ENCODE measurements at places on chromosomes 5 and 9.

GRCh38 chr5:60257596-60258271, 364.2 kb upstream of the PDE4D start:
- no peak for DNase-seq

- peak; percentile 83 for DNase-seq
These were observed 516.6 kb downstream of the RAB3C start for GRCh38 chr5:59099270-59099994.

- no peak for DNase-seq
These were observed 6.3 kb upstream of the KCNIP1 start for GRCh38 chr5:170497311-170498038.

DNA sequence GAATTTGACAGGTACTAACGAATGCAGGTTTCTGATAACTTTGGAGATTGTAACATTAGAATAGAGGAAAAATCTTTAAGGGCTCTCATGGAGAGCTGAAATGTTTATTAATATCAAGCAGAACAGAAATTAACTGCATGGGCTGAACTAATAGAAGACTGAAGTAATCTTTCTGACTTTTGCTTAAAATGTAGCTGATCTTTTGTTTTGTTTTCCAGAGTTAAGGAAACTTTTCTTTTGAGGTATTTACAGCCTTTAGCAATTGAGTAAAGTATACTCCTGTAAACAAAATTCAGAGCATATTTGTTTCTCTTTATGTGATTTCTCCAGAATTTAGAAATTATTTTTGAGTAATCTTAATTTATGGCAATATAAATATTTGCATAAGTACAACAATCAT, 43.9 kb downstream of the SHC3 start:
- DNase-seq = no peak

DNA sequence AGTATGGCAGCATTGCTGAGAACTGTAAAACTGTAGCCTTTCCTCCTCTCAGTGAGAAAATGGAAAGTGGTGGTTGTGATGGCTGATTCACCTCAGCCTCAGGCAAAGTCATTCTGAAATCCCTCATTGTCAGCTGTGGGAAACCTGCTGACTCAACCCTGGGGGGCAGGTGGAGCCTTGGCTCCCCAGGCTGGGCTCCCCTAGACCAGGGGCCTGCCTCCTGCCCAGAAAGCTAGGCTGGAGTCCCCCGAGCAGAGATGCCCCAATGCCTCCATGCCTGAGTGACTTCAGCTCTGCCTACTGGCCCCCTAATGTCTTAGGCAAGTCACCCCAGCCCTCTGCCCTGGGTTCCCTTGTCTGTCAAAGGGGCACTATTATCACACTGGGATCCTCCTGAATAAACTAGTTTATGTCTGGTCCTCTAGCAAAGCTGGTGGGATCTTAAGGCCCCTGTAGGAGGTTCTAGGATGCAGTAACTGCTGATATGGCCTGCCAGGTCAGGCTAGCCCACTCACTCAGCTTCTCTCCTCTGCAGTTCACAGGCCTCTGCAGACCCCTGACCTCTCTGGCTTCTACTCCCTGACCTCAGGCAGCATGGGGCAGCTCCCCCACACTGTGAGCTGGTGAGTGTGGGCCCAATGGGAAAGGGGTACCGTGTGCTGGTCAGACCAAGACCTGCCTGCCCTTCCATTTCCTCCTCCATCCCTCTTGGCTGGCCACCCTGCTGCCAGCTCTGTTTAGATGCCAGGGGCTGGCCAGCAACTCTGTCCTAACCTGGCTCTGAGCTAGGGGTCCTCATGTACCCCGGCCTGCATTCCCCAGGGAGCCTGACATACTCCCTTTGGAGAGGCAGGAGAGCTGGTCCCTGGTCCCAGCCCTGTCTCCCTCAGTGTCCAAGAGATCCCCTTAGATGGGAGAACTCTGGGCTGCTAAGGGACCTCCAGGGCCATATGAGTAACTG, 24.2 kb downstream of the TCF7 start:
- DNase-seq = peak; percentile 56

DNA sequence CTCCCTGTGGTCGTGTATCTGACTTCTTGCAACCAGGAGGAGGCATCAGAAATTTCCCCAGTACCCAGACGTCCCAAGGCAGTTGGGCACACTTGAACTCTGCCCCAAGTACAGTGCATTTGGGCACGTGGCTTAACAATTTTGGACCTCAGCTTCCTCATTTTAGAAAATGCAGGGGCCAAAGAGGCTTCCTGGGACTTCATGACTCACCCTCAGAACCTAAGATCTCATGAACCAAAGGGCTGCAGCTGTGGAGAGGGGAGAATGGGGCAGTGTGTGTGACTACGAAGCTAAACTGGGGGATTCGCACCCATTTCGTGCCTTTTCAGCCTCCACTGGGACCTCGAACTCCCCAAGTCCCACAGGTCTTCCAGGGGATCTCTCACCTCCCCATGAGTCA, 59.2 kb downstream of the SYK start:
- DNase-seq = no peak

GRCh38 chr5:55222092-55222984, 4.8 kb downstream of the MCIDAS start:
- no peak for DNase-seq

DNA sequence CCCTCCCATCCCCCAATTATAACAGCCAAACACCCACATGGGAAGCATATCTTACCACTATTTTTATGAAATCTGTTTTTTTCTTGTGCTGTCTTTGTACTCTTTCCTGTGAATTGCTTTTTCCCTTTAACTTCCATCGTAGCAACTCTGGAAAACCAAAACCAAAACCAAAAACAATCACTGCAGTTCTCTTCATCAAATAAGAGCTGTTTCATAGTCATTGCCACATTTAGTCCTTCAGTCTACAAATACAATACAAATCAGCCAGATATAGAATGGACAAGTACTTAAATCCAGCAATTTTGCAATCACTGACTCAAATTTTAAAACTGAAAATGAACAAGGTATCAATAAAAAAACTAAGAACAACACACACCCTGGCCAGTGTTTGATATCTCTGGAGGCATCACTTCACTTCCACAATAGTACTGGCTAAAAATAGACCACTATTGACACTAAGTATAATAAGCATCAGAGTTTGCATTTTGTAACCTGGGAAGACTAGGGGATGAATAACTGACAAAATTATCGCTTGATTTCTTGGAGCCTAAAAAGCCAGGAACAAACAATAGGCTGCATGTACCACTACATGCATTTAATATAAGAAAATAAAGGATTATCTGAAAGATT, 5.4 kb downstream of the PUM3 start:
- DNase-seq = no peak

DNA sequence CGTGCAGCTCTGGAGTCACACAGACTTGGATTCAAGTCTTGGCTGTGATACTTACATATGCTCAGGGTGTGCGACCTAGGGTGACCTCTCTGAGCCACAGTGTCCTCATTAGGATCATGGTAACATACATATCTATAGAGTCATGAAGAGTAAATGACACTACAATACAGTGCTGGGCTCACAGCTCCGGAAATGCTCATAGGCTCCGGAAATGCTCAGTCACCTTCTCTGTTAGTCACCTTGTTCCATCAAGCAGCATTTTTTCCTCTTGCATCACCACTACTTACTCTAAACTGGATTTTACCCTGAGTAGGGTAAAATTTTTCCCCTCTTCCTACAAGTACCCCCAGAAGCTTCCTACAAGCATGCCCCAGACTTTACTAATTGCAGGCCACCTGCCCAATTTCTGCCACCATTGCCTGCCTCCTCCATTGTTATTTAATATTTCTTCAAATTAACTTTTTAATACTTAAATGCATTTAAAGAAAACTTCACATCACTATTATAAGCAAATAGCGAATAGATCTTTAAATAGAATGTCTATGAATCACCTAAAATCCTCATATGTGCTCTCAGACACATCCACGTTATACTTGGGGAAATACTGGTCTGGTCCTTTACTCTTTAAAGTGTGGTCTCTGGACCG, 147.6 kb upstream of the SPRY4 start:
- DNase-seq = peak; percentile 55

GRCh38 chr5:80031109-80031508, 4.0 kb upstream of the THBS4 start:
- no peak for DNase-seq

DNA sequence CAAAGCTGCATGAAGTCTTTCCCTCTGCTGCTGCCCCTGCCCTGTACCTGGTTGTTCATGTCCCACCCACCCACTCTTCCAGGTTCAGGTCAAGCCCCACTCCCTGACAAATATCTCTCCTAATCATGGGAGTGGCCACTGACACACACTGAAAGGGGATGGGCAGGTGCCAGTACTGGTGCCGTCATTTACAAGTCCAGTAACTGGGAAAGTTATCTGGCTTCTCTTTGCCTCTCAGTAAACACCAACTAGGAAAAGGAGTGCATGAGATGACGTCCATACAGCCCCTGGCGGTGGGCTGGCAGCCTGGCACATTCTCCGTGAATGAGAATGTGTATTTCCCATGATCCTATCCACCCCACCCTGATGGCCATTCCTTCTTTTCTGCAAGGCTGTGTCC, 225.2 kb downstream of the FSTL4 start:
- no peak for DNase-seq

DNA sequence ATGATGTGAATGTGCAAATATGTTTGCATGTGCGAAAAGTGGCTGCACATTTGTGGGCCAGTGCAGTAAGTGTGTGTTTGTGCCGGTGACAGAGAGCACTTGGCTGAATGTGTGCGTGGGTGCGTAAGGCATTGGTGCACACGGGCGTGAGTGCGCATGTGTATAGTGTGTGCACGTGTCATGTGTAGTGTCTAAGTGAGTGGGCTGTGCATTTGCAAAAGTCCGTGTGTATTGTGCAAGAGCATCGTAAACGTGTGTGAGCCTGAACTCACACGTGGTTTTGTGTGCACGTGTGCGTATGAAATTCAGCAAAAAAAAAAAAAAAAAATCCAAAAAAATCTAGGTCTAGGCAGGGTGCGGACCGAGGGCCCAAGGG, 6.5 kb upstream of the EBF1 start:
- DNase-seq = no peak

DNA sequence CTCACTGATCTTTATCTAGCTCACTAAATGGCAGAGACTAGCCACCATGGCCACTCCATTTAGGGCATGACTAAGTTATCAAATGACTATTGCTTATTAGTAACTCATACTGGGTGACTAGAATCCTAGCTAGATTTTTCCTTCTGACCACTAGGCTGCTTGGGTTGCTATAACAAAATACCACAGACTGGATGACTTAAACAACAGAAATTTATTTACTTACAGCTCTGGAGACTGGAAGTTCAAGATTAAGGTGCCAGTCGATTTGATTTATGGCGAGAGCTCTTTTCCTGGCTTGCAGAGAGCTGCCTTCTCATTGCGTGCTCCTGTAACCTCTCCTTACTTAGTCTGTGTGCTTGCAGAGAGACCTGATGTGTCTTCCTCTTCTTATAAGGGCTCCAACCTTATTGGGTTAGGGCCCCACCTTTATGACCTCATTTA, 55.0 kb upstream of the APC start:
- no peak for DNase-seq

GRCh38 chr9:123745451-123745850, 184.5 kb downstream of the DENND1A start:
- DNase-seq = no peak

DNA sequence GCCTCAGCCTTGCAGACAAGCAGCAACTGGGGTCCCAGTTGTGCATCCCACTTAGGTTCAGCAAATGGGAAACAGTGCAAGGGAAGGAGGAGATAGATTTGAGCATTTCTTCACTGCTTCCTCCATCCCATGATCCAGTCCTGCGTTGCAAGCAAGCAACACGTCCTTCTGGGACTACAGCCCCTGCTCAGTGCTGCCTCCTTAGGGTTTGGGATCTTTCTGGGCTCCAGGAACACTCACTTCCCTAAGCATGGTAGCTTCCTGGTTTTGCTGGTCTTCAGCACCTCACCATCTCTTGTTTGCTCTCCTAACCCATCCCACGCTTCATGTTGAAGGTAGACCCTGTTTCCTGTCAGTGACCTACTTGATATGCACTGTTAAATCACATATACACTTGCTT, 444.7 kb downstream of the MED10 start:
- no peak for DNase-seq

GRCh38 chr9:91770229-91770628, 179.8 kb downstream of the ROR2 start:
- DNase-seq = no peak

- DNase-seq = no peak
These were observed 158.3 kb downstream of the NR2F1-AS1 start for GRCh38 chr5:93422652-93423280.

- no peak for DNase-seq
These were observed 17.5 kb downstream of the ADAM19 start for GRCh38 chr5:157558041-157558595.

DNA sequence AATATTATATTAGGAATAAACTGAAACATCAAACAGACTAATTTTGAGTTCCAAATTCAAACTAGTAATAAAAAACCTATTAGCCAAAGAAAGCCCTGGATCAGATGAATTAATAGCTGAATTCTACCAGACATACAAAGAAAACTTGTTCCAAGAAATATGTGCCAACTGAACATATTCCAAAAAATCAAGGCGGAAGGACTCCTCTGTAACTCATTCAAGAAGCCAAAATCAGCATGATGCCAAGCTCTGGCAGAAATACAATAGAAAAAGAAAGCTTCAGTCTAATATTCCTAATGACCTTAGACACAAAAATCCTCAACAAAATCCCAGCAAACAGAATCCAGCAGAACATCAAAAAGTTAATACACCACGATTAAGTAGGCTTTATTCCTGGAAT, 619.1 kb upstream of the COX7C start:
- DNase-seq = no peak

- DNase-seq = no peak
These were observed 40.1 kb downstream of the PHAX start for GRCh38 chr5:126640866-126641265.

DNA sequence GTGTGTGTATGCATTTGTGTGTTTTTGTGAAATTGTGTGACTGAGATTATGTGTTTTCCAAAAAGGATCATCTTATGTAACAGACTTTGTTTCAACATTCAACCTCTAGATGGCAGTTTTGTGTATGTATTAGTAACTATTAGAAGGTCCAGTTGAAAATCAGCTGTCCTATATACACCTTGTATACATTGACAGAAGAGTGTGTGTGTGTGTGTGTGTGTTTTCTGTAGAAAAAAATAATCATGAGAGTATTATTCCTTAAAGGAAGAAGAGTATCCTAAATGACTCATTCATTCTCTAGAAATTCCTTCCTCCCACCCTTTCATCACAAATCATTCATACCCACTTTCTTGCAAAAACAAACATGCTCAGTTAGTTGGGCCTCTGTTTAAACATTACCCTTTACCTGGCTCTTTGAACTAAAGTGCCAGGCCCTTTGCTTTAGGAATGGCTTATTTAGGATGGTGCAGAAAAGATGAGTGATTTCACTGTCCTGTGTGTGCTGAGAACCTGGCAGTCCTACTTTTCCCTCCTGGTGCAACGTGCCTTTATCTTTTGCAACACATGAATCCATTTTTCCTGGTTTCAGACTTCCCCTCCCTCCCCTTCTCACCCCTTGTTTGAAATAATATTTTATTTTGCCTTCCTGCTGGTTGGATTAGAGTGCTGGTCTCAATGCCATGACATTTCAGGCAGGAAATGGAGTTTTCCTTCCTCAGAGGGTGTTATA, 152.2 kb downstream of the ARHGAP26 start:
- peak; percentile 50 for DNase-seq
